ENCODE measurements at places on chromosomes 16 and 17. TPM values are rescaled to one million over a fixed set of nuclear protein-coding genes. Genes with fewer than 3 reads are reported as not detected.
A peak's percentile ranks its signal among the peaks of the same experiment; 100 is the strongest.

- no peak for DNase-seq
These were observed 4.7 kb upstream of the WDR24 start for GRCh38 chr16:694863-695354.

Gene ACSM2A
- not detected for total RNA-seq

Gene TEKT1
- total RNA-seq: not detected

Gene EVPLL
- total RNA-seq: 0.39 TPM

DNA sequence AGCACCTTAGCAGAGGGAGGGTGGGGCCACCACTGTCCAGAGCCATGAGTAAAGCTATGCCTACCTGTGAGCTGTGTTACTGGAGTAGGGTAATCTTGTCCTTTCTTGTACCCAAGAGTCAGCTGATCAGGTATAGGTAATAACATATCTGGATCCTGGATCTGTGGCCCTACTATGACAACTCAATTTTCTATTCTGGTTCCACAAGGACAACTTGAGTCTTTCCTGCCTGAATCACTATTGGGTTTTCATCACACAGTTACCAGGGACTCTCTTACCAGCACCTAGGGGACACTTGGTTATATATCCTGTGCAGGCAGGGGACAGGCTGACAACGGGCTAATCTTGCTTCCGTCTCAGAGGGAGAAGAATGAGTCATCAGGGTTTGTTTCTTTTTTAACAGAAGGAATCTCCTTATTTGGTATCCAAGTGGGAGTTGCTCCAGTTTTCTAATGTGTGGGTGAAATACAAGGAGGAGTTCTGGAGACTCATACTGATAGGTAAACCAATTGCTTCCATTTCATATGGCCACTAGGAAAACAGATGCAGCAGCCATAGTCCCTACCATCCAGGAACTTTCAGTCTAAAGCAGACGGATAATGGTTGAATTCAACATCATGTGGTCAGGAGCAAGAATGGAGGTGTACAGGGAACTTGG, 6.8 kb downstream of the ZNF267 start:
- peak; percentile 47 for DNase-seq

- DNase-seq: no peak
These were observed 178.9 kb downstream of the PRKCA start for GRCh38 chr17:66481271-66481670.

Gene PPL
- not detected for total RNA-seq

Gene TAC4
- total RNA-seq: not detected

Gene KRT39
- not detected for total RNA-seq

Gene CHRNE
- total RNA-seq: 0.47 TPM

Gene ABCA9
- not detected for total RNA-seq

GRCh38 chr17:6542577-6542976, 13.8 kb downstream of the PITPNM3 start:
- no peak for DNase-seq

DNA sequence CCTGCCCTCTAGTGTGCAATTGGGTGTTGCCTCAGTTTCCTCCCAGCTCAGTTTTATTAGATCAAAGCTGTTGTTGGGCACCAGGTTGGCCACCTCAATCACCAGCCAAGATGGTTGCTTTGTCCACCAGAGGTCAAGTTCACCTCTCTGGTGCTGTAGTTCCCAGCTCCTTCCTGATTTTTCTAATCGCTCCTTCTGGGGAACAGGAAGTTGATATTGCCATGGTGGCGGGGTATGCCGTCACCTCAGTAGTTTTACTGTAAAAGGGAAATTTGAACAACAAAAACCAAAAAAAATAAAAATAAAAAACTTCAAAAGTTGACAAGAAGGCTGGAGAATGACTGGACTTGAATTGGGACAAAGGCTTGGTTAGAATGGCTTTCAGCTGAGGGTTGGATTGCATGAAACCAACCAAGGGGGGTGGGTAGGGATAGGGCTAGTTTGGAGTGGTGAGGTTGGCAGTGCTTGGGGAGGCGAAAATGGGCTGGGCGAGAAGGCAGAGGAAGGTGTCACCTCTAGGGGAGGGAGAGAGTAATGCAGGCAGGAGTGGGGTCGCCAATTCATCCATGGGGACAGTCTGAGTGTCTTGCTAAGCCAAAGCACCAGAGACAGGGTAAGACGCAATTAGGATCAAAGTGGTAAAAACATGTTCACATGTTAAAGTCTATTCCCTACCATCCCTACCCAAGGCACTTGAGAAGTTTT, 6.2 kb downstream of the EFNB3 start:
- DNase-seq: no peak

DNA sequence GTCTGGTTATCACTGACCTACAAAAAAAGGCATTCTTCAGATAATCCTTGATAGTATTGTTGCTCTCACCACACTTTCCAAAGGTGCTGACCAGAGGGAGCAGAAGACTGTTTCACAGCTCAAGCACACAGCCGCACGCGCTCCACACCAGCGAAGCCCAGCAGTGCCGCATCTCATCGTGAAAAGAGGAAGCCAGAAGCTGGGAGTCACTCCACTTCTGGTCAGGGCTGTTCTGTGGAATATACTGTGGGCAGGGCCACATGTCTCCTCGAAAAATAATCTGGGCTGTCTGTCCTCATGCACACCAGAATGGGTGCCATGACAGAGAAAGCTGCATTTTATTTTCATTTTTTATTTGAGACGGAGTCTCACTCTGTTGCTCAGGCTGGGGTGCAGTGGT, 7.3 kb upstream of the PRSS36 start:
- DNase-seq: no peak

Data from activated naive CD8-positive, alpha-beta T cell treated with anti-CD3 and anti-CD28 coated beads for 36 hours (primary cell).